Omental fat pad (tissue), 4 donors: ENCODE measurements at places on chromosomes 2 and 18.

DNA sequence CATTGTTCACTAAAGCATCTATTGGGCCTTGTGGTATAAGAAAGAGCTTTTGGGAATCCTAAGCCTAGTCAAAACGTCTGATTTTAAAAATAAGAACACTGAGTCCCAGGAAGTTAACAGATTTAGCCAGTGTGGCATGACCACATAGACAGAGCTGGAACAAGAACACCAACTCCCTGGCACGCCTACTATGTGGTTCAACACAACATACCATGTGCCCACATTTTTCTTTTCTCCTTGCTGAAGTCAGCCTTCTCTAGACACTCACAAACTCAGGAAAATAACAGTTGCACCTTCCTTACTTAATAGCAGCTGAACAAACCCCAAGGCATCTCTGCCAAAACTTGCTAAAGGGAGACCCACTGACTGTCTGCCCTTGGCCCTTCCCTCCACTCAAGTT is 124.8 kb downstream of the C1D start:
- no peak for DNase-seq

DNA sequence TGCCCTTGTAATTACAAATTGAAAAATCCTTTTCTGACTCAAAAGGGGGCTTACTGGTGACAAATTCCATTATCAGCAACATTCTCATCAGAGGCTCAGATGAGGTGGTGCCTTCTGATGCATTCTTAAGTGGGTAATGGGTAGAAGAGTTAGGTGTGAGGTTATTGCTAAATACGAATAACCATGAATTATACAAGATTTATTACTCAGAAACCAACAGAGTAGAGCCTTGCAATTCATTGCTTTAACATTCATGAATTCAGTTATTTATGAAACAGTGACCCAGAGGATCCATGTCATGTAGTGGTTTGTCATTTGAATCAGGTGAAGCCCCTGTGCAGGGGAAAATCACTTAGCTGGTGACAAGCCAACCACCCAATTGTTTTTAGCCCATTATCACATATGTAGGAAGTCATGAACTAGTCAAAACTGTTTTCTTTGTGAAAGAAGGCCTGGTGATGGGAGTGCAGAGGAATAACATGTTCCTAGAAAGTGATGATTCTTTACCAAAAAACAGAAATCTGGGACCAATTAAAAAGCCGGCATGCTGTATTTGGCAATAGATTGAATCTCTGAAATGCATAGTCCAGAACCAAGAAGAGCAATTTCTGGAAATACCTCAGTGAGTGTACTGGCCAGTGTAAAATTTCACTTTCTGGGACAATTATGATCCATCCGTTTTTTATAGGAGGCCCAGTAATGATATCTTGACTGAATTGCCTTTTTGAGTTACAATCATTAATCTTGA is 70.2 kb downstream of the CRIM1 start:
- no peak for DNase-seq

DNA sequence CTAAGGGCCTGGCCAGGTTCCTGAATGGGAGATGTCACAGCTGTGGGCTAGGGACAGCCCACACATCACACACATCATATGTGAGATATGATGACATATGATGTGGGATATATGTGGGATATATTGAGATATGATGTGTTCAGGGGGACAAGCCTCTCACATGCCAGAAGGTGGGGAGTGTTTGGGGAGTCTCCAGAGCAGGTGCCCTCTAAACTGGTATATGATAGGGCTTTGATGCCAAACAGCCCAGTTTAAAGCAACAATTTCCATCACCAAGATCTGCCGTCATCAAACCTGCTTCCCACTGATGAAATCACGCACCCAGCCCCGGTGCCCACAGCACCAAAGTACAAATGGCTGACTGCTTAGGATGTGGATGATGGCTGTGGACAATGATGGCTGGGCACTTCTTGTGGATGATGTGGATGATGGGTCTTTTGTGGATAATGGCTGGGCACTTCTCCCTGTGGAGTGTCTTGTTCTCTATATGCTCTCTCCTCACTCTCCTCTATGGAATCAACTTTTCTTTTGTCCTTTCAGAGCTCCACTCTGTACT is 50.9 kb downstream of the FBLN7 start:
- no peak for DNase-seq

GRCh38 chr2:232348936-232349335 is 29.6 kb upstream of the ALPP start:
- no peak for DNase-seq

DNA sequence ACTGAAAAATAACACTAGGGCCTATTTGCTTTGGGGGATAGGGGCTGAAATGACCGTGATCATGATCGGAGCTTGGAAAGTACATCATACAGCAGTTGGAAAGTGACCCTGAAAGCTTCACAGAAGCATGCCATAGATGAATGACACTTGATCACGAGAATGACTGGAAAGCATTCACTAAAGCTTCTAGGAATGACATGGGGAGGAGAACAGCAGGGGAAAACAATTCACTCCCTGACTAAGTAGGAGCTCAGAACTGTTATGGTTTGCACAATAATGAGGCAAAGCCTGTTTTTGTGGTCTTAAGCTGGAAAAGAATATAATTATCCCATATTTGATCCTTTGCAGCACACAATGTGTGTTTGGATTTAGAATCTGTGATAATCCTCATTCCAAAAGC is 237.5 kb downstream of the NOL4 start:
- no peak for DNase-seq

GRCh38 chr18:54957996-54958395 is 1.3 kb downstream of the CCDC68 start:
- no peak for DNase-seq

- no peak for DNase-seq
These were observed 1280.5 kb upstream of the ZEB2 start for GRCh38 chr2:145800151-145801091.

DNA sequence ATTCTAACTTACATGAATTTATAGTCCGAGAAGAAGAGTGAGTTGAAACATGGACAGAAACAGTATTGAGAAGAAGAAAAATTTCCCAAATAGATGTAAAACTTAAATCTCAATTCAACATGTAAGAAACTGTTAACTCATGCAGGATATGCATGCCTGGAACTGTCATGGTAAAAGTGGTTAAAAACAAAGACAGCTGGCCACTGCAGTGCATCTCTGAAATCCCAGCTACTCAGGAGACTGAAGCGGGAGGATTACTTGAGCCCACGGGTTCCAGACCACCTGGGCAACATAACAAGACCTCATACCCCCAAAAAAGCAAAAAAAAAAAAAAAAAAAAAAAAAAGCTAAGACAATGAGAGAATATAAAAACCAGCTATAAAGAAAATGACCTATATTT is 93.0 kb upstream of the TTC27 start:
- no peak for DNase-seq

- no peak for DNase-seq
These were observed 194.0 kb downstream of the LRATD1 start for GRCh38 chr2:14826518-14826917.

DNA sequence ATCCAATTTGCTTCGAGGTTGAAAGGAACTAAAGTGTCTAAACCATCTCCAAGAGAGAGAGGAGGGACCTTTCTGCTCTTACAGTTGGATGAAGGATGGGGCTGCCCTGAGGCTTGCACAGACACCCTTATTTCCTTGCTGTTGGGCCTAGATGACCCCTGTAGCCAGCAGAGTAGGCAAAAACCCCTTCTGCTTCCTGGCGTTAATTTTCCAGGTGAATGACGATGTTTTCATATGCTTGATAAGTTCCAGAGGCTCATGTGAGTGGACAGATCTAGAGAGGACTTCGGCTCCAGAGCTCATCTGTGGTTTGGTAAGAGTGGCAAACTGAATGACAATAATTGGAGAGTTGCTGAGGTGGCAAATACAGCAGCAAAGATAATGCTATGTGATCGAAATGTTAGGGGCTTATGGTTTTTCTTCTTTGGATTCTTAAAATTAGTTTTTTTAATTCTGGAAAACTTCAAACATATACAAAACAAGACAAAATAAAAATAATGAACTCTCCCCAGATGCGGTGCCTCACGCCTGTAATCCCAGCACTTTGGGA is 98.6 kb upstream of the MAP4K3 start:
- no peak for DNase-seq

DNA sequence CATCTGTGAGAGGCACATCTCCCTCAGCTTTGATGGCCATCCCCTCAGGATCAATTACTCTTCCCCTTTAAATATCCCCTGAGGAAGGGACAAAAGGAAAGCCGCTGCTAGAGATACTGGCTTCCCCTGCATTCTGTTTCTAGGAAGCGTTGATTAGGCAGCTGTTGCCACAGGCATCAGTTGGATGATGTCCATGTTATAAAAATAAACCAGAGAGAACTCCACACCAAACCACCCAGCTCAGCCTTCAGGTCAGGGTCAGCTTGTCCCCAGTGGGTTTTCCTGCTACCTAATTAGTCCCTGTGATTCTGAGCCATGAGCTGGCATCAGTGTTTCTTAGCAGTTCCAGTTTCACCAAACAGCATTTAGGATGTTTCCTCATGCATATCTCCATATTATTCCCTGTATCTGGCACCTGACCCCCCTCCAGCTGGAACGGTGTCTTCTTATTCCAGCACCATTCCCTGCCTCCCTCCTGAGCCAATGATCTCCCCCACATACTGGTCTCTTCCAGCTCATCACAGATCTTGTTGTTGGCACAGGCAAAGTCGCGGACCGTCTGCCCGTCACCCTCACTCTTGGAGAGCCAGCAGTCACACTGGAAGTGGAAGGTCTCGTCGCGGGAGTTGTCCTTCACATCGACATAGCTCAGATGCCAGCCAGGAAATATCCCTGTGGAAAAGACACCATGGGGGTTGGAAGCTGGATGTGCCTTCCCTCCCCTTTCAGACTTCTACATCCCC is 168.4 kb downstream of the LOXHD1 start:
- DNase-seq = no peak

DNA sequence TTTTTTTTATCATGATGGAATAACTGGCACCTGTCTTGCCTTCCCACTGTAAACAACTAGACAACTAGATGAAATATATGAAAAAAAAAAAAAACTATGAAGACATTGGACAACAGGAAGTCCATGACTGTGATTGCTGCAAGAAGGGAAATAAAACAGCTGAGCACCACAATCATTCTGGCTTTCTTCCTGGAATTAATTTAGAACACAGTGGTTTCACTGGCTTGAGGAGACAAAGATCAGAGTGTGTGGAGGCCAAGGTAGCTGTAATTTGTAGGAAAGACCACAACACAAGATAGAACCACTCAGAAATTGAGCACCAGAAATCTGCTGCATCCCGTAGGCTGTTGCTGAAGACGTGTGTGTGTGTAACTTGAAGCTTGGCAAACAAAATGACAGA is 121.1 kb upstream of the PID1 start:
- no peak for DNase-seq

GRCh38 chr2:224711859-224712665 is 4.1 kb downstream of the CCDC195 start:
- no peak for DNase-seq

DNA sequence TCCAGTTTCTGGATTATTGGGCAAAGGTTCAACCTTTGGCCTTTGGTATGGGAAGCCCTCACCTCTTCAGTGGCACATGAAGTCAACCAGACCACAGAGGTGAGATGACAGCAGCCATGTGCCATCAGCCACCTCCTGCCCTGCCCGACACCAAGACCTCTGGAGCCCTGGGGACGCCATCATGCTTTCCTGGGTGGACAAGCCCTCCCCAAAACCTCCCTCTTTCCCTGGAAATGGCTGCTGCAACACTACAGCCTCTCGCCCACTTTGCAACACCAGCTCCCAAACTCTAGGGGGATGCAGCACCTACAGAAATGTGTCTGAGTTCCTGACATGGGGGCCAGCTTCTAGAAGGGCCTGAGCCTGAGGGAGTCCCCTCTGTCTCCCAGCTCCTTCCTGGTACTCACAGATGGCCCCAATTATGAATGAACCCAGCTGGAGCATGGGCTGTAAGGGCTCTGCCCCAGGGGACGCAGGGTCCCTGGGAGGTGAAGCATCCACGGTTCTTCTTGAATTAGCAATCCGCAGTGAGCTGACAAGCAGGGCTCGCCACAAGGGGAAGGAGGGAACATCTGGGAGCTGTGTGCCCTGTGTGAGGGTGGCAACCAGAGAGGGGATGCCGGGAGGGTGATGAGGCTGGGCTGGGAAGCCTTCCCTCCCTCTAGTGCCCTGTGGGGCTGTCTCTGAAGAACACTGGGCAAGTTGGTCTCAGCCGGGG is 268.5 kb upstream of the HDAC4 start:
- DNase-seq = no peak
